ENCODE measurements at places on chromosomes 12 and 14.

GRCh38 chr14:55190906-55191202 is 531 bp downstream of the DLGAP5 start:
- DNase-seq: no peak

- no peak for DNase-seq
These were observed 516 bp downstream of the NINJ2 start for GRCh38 chr12:662566-663292.

DNA sequence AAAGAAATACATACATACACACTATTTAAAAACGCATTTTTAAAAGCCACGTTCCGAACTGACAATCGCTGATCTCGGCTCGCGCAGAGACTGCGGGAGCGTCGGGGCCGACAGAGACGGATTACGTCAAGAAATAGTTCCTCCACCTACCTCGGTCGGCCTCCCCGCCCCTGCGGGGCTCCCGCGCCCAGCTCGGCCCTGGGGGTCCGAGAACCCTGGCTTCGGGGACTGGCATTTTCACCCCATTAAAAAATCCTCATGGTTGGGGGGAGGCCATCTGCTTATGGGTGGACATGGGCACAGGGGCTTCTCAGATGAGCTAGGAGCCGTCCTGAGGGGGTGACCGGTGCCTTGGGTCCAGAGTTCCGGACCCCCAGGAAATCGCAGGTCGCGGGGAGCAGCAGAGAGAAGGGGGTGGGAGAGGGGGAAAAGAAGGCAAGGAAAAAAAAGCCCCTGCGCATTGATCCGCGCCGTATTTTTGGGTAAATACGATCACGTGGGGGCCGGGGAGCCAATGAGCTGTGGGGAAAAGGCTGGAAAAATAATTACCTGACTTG is 324 bp upstream of the HOXC9 start:
- DNase-seq: peak; percentile 83

DNA sequence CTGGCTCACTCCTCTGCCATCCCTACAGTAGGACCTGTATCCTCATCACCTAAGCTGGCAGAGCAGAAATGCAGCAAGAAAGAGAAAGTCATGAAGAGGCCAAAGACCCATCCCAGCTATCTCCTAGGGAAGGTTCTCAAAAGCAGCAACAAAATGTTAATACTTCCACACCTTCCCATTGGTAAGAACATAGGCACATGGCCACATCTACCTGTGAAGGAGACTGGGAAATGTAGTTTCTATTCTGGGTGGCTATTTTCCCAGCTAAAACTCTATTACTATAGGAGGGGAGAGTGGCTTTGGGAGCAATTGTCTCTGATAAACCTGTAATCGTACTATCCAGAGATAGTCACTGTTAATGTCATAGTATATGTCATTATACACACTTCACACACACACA is 13.7 kb upstream of the EIF2B2 start:
- no peak for DNase-seq

- DNase-seq: no peak
These were observed 50.5 kb upstream of the PWP1 start for GRCh38 chr12:107635139-107635538.

DNA sequence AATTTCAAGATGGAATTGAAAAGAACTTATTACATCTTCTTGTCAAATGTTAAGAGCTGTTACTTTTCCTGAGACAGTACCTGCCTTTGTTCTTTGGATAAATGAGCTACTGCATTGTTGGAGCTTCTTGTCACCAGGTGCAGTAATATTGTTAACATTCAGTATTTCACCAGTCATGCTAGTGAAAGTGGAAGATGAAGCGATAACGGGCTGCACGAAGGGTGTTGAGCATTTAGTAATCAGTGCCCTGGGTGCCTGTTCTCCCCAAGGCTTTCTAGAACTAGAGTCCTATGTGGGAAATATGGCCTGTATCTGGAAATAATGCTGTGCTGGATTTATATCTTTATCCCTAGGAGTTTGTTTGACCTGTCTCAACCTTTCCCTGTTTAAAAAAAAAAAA is 83.2 kb downstream of the PPP2R5C start:
- DNase-seq: no peak

- DNase-seq: peak; percentile 48
These were observed 68.2 kb upstream of the BDKRB2 start for GRCh38 chr14:96136371-96137005.

DNA sequence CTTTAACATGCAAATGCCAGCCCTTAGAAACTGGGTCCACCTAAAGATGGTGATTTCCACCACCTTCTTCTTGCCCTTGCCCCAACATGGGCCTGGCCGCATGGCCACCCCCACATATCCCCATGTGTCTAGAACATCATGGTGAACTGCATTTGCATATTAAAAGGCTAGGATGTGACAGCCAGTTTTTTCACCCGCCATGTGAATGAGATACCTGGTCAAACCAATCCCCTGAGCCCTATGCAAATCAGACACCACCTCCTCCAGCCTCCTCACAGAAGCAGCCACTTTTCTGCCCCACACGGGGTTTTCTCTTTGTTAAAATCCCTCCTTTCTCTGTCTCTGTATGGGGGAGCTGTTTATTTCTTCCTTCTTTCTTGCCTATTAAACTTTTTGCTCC is 1322.5 kb downstream of the FSCB start:
- no peak for DNase-seq

DNA sequence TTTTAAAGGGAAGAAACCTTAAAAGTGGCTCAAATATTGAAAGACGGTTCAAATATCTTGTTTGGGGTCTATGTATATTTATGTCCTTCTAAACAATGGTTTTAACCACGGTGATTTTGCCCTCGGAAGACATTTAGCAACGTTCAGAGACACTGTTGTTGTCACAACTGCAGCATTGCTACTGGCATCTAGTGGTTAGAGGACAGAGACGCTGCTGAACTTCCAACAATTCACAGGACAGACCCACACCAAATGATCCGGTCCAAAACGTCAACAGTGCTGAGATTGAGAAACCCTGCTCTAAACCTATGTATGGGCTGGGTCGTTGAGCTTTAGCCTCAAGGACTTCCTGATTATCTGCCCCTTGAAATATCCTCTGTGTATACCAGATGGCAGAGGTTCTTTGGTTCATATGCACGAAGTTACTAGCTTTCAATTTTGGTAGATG is 1.7 kb downstream of the ANGEL1 start:
- peak; percentile 30 for DNase-seq

- no peak for DNase-seq
These were observed 41.9 kb downstream of the HRK start for GRCh38 chr12:116839287-116839830.

GRCh38 chr14:72380456-72380855 is 448.2 kb downstream of the RGS6 start:
- no peak for DNase-seq

Measured in EL (cell line).